ENCODE measurements at places on chromosomes 7 and 10.

- no peak for DNase-seq
Measured at GRCh38 chr10:116154651-116155050, 118.4 kb downstream of the GFRA1 start.

- DNase-seq: no peak
Measured at GRCh38 chr7:44172352-44172751, 16.9 kb downstream of the GCK start.

DNA sequence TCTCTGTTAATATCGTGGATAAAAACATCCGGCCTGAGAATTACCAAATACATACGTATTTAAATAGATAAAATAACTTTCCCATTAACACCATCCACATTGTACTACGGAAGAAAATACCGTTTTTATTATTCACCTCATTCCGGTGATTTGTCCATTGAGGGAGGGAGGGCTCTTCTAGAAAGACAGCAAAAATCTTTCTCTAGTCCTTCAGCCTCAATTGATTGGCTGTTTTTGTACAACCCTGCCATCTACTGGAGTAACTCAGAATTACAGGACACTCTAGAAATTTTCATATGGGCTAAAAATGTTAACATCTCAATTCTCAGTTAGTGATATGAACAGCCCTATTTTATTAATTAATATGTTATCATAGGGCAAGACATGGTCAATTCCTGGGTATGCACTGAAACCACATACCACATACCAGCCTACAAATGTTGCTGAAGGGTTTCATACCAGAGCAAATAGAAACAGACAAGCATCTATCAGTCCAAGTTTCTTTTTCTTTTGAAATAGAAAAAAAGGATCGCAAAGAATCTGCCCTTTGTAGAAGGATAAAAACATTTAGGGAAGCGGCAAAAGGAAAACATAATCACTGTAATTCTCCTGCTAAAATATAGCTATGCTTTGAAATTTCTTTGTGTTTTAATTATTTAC, 55.8 kb upstream of the CDCA7L start:
- DNase-seq: peak; percentile 65

DNA sequence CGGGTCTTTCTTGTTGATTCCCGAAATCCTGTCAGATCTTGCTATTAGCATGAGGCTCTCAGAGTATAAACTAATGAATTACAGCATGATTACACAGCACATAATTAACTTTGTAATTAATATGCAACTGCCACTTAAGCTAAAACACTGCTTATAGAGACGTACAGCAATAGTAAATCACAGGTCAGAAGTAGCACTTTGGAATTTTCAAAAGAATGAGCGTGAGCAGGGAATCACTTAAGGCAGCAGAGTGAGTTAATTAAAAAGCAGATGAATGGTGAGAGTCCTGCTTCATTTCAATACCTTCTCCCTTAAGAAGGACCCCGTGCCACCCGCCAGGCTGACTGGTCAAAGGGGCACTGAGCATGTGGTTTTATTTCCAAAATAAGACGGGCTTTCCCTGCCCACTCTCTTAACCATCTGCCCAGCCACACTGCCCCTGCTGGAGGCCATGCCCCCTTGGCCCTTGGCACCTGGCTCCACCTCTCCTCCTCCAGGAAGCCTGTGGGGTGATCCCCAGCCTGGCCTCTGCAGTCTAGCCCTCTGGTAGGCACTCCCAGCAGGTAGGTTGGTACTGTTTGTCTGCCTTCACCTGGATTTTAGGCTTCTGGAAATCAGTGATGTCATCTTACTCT, 117.8 kb downstream of the ZMIZ1 start:
- DNase-seq: no peak

DNA sequence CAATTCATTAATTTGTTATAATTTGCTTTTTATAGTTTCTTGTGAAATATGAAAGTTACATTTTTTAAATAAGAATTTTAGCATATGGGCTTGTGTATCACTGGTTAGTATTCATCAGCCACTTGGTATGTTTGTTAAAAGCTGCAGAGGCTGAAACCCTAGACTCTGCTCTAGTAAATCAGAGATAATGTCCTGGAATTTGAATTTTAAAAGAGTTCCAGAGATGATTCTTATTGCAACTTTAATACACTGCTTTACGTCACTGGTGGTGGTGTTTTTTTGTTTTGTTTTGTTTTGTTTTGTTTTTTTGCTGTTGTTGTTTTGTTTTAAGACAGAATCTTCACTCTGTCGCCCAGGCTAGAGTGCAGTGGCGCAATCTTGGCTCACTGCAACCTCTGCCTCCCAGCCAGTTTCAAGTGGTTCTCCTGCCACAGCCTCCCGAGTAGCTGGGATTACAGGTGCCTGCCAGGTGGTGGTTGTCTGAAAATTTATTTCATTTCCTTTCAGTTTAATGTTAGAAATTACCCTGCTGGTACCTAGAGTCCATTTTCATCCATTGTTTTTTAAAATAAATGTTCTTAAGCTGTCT, 43.8 kb downstream of the PTPN12 start:
- DNase-seq: no peak

DNA sequence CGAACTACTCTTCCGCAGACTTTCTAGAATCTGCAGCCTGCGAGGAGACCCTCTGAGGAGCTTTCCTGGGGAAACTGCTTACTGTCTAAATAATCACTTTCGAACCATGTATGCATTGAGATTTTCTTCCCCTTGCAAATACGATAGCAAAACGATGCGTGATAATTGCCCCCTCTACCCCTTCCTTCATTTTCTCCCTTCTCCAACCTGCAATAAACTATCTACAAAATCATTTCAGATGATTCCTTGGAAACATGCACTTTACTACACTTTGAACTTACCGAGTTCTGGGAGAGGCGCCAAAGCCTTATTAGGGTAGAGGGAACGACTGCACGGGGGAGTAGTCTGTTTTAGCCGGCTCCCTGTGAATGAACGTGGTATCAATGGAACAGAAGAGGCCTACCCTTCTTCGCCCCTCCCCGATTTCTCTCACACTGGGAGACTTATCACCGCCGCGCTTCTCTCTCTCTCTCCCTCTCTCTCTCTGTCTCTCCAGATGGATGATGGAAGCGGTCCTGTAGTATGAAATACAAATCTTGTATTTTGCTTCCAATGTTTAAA, at the start of gene FGFBP3:
Gene FGFBP3 (minus strand): TSS at position 370 of the 561 bp plus-strand sequence. CDS start 517 bp downstream, outside the sequence.
- DNase-seq: peak; percentile 20

DNA sequence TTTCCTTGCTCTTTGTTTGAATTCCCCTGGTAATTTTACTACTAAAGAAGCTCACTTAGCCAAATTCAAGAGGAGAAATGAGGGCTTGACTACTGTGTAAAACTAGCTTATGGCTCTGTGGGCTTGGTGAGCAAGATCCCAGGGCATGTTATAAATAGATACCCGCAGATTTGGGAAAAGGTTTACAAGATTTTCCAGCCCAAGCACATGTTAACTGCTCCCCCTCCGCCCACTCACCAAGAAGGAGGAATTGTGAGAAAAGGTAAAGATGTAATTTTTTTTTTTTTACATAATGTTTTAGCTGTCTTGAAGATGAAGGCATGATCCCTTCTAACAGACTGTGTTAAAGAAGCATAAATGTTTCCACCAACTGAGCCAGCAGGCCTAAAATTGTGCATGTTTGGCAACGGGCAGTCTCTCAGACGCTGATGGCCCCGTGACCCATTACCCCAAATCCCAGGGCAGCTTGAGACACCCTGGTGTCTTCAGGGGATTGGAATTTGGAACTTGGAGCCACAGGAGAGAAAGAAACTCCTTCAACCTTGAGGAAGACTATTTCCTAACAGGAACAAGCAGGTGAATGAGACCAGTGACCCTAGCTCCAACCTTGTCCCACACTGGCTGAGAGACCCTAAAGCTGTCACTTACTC, 429.8 kb upstream of the CELF2 start:
- DNase-seq: no peak

GRCh38 chr10:126013489-126014281, 117.3 kb downstream of the FANK1 start:
- no peak for DNase-seq

DNA sequence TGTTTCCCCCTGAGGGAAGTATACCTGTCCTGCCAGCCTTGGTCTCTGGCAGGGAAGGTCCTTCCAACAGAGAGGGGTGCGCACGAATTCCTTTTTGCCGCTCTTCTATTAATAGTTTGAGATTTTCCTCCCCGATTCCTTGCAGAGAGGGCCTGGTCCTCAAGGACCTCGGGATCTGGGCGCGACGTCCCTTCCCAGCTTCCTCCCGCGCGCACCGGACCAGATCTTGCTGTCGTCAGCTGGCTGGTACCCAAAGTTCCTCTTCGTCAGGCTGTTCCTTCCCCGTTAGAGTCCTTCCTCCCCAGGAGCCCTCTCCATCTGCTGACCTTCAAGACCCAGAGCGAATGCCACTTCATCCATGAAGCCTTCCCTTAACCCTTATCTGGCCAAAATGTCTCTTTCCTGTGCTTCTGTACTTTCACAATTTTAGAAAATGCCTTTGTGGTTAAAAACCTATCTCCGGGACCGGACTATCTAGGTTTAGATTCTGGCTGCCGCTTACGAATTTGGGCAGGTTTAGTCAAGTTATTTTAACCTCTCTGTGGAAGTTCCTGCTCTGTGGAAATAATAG, 851 bp upstream of the GOT1 start:
- DNase-seq: no peak

DNA sequence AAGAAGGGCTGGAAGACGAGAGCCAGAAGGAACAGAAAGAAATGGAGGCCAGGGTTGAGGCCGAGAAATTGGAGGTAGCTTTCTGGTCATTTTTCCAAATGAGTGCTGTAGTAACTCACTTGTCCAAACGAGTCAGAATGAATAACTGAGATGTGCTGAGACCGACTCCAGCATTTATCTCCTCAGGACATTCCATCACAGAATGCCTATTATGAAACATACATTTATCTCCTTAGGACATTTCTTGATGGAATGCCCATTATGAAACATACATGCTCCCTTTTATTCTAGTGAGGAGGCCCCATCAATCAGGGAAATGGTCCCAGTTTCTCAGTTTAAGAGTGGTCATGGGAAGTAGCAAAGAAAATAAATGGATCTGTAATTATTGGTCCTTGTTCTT, 16.5 kb downstream of the AVL9 start:
- no peak for DNase-seq

DNA sequence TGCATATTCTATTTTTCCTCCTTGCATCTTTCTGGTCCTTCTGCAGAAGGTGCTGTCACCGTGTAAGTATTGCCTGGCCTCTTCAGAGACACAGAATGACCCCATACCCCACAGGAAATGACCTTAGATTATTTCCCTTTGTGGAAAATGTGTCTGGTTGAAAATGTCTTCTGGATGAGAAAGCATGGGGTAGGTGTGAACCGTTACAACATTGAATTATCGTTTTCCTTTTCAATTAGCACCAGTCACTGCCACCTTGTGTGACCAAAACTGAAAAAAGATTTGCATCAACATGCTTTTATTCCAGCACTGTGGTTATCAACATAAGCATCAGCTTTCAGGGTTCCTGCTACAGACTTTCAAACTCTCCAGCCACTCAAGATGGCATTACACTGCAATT, 58.0 kb upstream of the CELF2 start:
- no peak for DNase-seq

DNA sequence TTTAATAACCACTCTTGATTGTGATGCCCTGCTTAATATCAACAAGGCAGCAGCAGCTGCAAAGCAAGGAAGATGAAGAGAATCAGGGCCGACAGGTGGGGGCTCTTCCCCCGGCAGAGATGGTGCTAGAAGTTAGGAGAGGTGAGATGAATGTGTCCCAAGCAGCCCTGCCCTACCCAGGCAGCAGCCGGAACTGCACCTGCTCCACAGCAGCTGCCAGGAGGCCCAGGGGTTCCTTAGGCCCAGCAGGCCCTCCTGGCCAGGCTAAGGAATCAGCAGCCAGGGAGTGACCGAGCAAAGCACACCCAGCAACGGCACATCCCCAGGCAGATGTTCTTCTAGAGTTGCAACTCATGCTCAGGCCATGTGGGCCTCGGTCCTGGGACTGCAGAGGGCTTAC, 17.9 kb downstream of the AFAP1L2 start:
- no peak for DNase-seq

GRCh38 chr10:126536656-126537055, 133.8 kb downstream of the C10orf90 start:
- DNase-seq: no peak

GRCh38 chr7:37448636-37449361, at the start of gene ELMO1:
Gene ELMO1, minus strand, starts transcription at chr7:37448864. Its CDS starts 106,174 bp downstream, at chr7:37342690.
- peak; percentile 78 for DNase-seq

GRCh38 chr7:107315716-107316220, 147.0 kb downstream of the HBP1 start:
- no peak for DNase-seq

DNA sequence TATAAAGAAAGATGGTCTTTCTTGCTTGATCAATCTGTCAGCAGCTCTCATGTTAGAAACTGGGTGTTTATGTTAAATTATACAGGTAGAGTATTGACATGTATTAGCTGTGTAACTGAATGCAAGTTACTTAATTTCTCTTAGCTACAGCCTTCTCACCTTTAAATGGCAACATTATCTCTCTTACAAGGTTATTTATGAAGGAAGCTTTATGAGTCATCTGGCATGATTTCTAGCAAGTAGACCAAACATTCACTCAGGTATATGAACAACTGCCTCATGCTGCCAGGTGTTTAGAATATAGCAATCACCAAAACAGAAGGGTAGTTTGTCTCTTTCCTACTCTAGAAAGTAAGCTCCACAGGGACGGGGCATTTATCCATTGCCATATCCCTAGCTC, 8.5 kb downstream of the ARL4A start:
- peak; percentile 22 for DNase-seq

GRCh38 chr10:97411406-97411805, 10.3 kb upstream of the RRP12 start:
- DNase-seq: no peak

- no peak for DNase-seq
Measured at GRCh38 chr10:127069436-127069835, 127.0 kb downstream of the INSYN2A start.

- no peak for DNase-seq
Measured at GRCh38 chr7:134428942-134429341, 30.0 kb downstream of the AKR1B1 start.

DNA sequence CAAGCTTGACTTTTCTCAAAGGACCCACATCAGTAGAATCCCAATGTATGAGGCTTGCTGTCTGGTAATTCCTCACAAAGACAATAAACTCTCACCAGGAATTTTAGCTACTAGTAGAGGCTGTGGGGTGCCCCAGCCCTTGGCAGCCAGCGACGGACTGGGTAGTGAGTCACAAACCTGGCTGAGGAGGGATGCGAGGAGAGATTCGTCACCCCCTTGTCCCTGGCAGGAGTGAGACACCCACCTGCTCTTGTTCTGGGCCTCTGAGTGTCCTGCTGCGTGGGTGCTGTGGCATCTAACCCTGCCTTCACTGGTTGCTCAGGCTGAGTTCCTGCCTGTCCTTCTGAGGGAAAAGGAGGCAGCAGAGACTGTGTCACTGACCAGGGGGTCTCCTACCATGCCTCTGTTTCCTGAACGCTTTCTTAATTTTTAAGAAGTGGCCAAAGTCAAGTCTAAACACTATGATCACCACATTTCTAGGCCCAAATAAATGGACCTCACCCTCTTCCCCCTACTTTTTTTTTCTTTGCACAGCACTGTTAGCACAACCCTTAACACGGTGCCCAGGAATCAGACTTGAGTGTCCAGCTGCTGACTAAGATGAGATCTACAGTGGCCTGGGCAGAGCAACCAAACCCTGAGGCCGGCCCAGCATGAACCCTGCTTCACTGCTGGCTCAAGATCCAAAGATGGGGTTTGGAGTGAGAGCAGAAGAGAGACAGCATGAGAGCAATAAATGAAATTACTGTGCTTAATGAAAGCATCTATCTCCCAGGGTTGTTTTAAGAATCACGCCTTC, 146.4 kb downstream of the ANLN start:
- no peak for DNase-seq

Data from CD4-positive, alpha-beta T cell treated with Interleukin-4 for 4 hours (primary cell).